ENCODE measurements at places on chromosomes 3 and 15.
A peak's percentile ranks its signal among the peaks of the same experiment; 100 is the strongest.

GRCh38 chr3:49607105-49607591 is 52.9 kb downstream of the BSN start:
- no peak for DNase-seq

GRCh38 chr3:152301745-152302181 is 33.0 kb downstream of the MBNL1 start:
- no peak for DNase-seq

DNA sequence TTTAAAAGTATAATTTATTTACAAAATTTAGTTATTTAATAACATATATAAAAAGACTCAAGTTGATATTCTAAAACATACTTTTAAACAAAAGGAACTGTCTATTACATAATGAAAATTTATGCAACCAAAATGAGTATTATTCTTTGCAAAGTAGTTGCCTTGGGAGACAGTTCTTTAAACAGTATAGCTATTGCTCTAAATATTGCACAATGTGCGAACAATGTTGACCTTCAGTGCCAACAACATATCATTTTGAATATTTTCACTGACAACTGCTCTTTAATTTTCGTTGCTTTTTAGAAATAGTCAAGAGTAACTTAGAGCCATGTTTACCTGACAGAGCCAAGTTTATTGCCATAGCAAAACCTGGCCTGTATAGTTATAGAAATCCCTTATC is 124.9 kb downstream of the ZBTB20 start:
- DNase-seq = no peak

GRCh38 chr15:40900256-40901052 is 6.2 kb downstream of the VPS18 start:
- no peak for DNase-seq

GRCh38 chr3:189808246-189809007 is 177.2 kb downstream of the TP63 start:
- no peak for DNase-seq

DNA sequence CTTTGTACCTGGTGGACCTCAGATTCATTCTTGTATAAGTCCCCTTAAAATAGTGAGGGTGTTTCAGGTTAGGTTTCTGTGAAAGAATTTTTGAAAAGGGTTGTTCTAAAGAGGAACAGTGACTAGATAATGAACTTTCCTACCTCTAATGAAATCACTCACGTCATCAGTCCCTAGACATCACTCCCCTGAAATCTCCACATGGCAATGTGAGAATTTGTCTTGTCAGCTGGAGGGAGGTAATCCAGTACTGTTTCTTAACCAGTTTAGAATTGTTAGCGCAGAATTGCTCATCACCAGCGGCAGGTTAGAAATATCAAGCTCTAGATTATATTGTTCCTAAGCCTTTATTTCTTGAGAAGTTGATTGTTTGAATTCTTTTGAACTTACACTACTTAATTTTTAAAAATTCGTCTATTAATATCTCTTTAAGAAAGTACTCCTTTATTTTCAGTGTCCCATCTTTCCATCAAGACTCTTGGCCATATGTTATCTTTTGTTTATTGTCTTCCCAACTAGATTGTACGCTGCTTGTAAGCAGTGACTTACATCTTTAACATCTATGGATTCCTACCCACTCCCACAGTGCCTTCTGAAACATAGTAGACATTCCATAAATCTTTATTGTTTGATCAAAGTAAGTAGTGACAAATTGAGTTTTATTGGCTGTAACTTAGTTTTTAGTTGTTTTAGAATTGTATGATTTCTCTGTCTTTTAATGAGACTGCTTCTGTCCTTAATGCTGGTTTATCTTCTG is 52.8 kb downstream of the RASA2 start:
- no peak for DNase-seq

DNA sequence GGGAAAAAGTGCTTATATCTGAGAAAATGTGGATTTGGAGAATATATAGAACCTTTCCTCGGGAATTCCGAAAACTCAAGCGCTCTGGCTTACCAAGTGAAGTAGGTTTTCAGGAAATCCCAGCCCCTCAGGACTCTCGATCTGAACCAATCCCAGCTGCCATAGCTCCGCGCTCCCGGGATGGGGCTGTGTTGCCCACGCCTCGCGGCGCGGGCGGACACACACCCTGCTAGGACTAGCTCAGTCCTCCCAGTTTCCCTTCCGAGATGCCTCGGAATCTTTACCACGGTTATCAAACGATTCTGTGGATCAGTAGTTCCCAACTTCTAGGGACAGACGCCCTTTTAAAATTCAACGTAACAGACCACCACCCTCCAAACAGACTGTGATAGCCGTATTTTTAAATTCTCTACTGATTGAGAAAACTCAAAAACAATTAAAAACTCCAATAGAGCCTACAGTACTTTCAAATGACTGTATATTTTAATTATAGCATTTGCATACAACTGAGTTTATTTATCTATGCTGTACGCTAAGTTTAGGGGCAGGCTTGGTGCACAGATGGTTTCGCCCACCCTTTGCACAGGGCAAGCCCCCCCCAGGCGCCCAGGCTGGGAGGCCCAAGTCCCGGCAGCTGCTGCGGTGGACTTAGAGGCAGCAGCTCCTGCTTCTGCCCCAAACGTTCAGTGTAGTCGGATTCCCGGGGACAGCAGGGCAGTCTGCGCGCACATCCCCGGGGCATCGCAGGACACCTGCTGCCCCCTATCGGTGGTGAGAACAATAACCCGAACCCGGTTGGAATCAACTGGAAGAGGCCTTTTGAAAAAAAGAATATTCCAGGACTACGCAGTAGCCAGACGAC is 52.3 kb downstream of the CCDC54 start:
- peak; percentile 32 for DNase-seq

GRCh38 chr15:49715211-49715610 is 94.4 kb downstream of the DTWD1 start:
- DNase-seq = no peak

DNA sequence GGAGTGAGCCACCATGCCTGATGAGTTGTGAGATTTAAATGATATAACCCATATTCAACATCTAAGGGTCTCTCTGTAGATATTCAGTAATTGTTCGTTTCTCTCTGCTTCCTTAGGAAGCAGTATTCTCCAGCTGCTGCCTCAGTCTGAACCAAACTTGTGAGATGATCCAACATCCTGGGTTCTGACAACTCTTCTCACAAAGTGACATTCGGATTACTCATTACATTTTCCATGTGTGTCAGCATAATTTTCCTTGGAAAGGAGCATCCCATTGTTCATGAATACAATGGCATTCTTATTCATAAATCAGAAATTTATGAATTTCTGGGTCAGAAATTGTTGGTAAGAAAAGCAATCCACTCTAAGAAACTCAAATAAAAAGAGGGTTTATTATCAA is 15.0 kb upstream of the SEC22A start:
- DNase-seq = no peak

DNA sequence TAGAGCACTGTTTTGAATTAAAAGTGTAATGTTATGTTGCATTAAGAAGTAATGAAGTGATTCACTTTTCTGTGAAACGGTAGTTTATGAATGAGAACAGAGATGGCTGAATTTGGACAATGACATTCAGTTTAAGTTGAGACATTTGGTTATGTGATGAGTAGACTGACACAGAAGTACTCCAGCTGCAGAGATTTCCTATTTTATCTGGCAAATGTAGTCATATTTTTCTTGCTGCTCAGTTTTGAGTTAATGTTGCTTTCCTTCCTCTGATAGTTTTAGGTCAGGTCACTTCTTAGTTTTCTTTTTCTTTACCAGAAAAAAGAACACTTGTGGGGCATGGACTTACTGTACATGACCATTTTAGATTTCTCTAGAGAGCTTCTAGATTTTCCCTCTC is 51.2 kb downstream of the ASB7 start:
- DNase-seq = no peak

DNA sequence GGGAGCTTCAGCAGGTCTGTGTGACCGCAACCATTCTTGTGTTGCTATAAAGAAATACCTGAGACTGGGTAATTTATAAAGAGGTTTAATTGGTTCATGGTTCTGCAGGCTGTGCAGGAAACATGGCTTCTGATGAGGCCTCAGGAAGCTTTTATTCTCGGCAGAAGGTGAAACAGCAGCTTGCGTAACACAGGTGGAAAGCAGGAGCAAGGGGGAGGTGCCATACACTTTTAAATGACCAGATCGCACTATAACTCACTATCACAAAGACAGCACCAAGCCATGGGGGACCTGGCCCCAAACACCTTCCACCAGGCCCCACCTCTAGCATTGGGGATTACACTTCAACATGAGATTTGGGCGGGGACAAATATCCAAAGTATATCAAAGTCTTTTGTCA is 8.3 kb upstream of the CIB2 start:
- DNase-seq = no peak

Measured in T follicular helper cell (primary cell).